Stimulated activated naive CD8-positive, alpha-beta T cell treated with anti-CD3 and anti-CD28 coated beads, Interleukin-15, amount 100 ng/mL, for 72 hours (primary cell): ENCODE measurements at places on chromosomes 13 and 19.
A peak's percentile ranks its signal among the peaks of the same experiment; 100 is the strongest.

DNA sequence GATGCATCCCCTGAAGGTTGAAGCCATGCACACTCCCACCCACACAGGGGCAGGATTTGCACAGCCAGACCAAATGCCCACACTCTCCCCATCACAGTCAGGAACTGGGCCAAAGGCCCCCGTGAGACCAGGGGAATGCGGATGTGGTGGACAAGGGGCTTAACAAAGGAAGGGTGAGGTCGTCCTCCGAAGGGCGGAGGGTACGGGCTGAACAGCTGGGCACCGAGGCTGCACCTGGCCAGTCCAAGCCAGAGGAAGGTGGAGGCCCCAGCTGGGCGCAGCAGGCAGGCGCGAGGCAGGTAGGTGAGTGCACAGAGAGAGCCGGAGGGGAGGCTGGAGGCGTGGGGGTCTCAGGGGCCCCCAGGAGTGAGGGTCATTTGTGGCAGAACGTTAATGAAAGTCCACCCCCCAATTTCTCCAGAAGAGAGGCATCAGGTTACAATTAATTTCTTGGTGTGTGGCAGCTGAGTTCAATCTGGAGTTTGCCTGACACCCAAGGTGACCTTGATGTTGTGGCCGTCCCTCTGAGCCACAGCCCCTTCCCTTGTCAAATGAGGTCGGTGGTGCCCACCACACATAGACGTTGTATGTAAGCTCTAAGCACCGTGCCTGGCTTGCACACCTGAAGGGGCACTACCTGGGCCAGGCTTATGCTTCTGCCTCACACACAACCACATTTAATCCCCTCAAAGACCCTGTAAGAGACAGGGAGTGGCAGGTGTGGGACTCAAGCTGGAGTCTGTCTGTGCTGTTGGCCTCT is 2.9 kb downstream of the KLK15 start:
- no peak for DNase-seq

DNA sequence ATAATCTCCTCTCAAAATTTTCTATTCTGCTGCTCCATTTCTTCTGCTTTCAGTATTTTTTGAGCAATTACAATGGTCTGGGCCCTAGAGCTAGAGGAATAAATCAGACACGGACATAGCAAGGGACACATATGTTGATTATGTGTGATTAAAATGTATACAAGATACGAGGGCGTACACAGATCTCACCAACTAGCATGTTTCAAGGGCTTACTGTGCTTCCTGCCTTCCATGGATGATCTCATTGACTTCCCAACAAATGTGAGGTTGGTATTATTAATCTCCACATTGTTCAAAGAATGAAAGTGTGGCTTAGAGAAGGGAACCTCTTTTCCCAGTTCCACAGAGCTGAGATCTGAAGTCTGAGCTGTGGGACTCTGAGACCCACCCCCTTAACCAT is 9.1 kb downstream of the PLD3 start:
- no peak for DNase-seq

DNA sequence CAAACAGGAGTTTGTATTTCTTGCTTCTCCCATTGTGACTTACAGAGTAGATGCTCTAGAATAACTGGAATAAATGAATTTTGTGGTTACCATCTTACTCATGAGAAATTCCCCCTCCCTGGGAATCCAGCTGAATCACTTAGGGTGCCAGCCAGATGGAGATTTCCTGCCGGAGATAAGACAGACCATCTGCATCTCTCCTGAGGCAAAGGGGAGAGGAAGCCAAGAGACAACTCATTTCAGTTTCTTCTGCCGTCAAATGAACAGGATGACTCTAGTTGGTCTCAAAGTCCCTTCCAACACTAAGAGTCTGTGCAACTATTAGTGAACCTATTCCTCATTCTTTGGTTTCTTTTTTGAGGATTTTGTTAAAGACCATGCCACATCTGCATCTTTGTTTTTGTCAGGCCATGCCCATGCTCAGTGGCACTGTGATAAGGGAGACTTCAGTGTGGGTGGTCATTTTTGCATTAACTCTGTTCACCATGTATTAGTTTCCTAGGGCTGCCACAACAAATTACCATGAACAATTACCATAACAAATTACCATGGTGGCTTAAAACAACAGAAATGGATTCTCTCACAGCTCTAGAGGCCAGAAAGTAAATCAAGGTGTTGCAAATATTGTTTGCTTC is 112.8 kb downstream of the NDFIP2 start:
- no peak for DNase-seq

DNA sequence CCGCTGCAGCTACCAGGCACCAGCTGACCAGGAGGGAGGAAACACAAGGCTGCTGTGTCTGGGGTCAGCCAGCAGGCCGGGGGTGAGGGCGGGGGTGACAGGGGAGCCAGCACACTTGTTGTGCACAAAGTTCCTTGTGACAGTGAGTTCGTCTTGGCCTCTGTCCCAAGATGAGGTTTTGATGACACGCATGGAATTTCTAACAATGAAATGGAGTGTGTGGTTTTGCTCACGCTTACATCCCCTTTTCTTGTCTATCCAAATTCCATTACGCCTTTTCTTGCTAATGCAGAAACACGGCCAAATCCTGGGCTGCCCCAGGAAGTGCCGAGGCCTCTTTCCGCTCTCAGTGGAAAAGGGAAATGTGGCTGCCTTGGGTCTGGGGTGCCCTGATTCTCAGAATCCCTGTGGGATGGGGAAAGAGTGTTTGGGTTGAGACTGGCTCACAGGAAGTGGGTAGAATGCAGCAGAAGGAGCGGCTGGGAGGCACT is 73.8 kb downstream of the GADD45B start:
- no peak for DNase-seq

DNA sequence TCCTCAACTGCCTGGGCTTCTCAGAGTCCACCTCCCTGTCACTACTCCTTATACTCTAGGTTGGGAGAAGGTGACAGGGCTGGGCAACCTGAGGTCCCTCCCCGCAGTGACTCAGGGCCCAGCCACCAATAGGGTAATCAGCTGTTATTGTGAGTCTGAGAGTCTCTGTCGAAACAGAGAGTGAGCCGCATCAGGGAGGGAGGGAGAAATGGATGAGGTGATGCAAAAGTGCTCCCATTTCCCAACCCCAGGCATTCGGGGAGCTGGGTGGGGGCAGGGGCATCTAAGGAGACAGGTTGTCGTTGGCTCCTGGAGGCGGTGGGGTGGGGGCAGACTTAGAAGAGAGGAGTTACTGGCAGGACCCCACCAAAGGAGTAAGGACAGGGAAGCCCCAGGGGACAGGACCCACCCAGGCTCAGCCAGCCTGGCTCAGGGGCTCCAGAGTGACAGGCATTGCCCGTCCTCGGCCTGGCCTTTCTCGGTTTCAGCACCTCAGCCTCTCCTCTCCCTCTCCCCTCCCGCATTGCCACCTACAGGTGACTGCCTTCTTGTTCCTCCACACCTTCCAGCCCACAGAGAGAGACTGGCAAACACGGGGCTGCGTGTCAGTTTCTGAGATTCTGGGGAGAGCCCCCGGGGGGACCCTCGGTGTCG is at the start of gene DMKN:
DMKN (minus strand) TSS at position 22 of the 654 bp plus-strand sequence. CDS start 174 bp downstream, outside the sequence.
- no peak for DNase-seq

DNA sequence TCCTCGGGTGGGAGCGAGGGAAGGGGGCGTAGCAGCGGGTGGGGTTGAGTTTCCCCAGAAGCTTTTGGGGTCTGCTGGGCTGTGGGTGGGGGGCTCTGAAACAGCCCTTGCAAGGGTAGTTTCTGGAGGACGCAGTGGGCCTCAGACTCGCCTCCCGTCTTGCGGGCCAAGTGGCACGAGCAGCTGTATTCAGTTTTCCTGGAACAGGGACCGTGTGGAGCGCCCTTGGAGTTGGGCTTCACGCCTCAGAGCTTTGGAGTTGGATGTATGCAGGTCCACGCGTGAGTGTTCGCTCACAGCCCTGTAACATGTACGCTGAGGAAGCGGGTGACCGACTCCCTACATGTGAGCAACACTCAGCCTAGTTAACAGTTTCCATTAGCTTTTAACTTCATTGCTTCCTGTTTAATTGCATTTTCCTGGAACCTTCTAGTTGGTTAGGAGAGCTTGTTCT is 603 bp downstream of the TM9SF2 start:
- no peak for DNase-seq

DNA sequence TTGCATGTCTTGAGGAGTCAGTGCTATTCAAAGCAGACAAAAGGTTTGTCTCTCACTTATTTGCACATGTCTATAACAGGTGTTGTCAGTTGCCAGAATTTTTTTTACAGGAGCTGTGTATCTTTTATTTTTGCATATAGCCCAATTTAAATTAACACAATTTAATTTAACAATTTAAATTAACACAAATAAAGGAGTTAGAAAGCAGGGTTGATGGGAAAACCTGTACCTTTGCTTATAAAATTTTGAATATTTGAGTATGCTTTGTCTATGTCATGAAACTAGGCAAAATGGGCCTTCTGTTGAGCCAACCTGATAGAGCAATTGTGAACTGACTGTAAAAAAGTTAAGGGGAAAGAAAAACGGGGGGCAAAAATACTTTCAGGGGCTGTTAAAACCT is 78.0 kb downstream of the MAP4K1 start:
- no peak for DNase-seq

DNA sequence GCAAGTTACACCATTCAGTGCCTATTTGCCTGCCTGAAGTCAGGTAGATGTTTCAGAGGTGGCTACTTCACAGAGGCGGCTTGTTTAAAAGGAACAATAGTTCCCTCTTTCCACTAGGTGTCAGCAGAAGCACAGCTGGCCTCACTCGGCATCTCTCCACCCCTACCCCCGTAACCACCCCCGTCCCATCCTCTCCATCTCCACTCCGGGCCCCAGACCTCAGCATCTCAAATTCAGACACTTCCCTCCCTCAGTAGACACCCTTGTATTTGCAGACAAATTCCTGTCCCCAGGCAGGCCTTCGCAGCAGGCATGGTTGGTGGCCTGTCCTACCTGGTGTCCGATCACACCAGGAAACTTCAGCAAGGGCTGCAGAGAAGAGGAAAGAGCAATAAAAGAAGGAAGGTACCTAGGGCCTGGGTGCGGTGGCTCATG is 9.1 kb upstream of the DPP9 start:
- peak; percentile 67 for DNase-seq

GRCh38 chr13:22173610-22174009 is 502.7 kb downstream of the FGF9 start:
- DNase-seq = no peak

- DNase-seq = no peak
Measured at GRCh38 chr19:16736709-16737108, 17.1 kb downstream of the NWD1 start.

DNA sequence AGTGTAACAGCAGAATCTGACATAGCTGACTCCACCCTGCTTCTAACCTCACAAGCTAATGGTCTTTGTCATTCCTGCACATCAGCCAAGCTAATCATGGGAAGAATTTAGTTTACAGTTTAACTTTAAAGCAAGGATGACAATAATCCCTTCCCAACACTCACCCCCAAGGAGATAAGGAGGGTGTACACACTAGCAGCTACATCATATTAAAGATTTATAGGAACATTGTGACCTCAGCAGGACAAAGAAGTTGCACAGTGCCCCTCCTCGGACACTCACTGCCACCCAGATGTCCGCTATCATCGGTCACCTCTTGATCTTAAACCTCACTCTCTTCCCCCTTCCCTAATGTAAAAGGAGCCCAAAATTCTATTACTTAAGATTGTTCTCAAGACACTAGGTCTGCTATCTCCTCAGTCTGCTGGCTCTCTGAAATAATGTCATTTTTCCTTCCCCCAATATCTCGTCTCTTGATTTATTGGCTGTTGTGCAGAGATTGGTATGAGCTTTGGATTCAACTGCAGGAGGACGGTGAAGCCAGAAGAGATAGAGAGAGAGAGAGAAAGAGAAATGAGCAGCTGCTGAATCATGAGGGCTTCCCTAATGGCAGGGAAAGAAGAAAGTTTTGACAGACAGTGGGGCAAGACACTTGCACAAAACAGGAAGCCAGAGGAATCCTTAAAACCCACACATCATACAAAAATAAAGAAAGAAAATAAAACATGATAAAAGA is 17.5 kb upstream of the FFAR2 start:
- no peak for DNase-seq

DNA sequence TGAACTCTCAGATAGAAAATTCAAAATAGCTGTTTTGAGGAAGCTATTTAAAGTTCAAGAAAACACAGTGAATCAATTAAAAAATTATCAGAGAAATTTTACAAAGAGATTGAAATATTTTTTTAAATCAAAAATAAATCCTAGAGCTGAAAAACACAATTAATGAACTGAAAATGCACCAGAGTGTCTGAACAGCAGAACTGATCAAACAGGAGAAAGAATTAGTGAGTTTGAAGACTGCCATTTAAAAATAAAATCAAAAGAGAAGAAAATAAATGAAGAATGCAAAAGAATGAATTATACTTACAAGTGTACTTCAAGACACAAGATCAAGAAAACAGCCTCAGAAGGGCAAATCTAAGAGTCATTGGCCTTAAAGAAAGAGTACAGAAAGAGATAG is 1000.2 kb upstream of the ATXN8OS start:
- DNase-seq = no peak

- DNase-seq = no peak
Measured at GRCh38 chr19:40358773-40359172, 10.3 kb downstream of the PLD3 start.

GRCh38 chr19:7869453-7869909 is 4.7 kb downstream of the PRR36 start:
- DNase-seq = peak; percentile 91

DNA sequence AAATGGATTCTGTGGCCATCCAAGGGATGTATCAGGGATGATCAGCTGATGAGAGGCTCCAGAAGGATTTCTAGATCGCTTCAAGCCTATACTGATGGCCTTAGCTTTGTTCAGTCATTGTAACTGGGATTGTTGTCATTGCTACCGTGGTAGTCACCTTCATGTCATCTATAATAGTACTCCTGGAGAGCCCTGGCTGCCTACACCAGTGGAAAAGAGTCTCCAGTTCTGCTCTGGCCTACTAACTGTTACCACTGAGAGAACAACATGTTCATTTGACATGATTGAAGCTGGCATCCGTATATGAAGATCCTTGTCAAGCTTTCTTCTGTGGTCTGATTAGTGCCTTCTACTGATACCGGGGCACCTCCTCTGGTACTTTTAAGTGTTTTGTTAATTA is 131.3 kb downstream of the B3GLCT start:
- no peak for DNase-seq

- DNase-seq = no peak
Measured at GRCh38 chr19:41362143-41362847, 1.7 kb downstream of the B9D2 start.

- DNase-seq = no peak
Measured at GRCh38 chr13:43031881-43032280, 8.5 kb downstream of the DNAJC15 start.

DNA sequence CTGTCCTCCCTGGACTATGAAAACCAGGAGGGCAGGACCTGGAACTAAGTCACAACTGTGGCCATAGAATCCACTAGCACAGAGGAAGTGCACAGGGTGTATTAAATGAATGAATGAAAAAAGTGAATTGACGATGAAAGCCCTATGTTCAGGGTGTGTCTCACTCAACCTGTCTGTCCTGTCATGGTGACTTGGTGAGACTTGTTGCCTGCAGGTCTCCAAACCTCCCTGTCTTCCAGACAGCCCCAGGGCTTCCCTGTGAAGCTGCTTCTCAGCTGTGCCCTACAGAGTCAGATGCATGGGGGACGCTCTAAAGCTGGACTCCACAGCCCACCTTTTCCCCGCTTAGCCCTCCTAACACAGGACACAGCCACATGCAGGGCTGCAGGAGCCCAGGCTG is 4.8 kb upstream of the IGFL1 start:
- DNase-seq = no peak

GRCh38 chr19:13964776-13965175 is 12.5 kb downstream of the DCAF15 start:
- no peak for DNase-seq
